ENCODE measurements at places on chromosomes 2 and 18. TPM values are rescaled to one million over a fixed set of nuclear protein-coding genes. Genes with fewer than 3 reads are reported as not detected.

GRCh38 chr2:109173311-109174171 lies 44.5 kb downstream of the SH3RF3 start:
- no peak for DNase-seq

DNA sequence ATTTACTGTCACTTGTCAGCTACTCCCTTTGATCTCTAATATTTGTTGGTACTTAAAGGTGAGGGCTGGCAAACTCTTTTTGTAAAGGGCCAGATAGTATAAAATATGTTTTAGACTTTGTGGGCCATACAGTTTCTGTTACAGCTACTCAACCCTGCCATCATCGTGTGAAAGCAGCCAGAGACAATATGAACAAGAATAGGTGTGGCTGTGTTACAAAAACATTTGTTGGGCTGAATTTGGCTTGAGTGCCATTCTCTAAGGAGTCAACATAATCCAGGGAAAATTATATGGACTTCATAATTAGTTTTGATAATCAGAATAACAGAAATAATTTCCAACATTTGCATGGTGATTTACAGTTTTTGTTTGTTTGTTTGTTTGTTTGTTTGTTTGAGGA lies 190.6 kb downstream of the LTBP1 start:
- no peak for DNase-seq

CPLX4 gene
- not detected for total RNA-seq

DNA sequence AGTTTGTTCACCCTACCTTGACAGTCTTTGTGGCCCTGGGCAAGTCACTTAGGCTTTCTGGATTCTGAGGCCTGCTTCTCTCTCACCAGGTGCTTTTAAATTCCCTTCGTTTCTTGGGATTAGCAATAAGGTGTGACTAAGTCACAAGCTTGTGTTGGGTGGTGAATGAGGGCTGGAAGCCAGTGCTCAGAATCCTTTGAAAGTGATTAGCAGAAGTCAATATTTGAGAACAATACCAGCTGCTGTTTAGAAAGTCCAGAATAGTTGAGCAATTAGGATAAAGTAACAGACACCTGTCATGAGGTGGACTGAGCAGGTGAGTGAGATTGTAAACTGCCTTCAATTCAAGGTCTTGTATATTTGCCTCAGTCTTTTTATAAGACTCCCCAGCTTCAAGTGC lies 19.3 kb upstream of the MGAT5 start:
- no peak for DNase-seq

GRCh38 chr2:238632181-238633060 lies 205.7 kb downstream of the ASB1 start:
- DNase-seq = no peak

GRCh38 chr2:74583504-74583903 lies 29.0 kb downstream of the DOK1 start:
- no peak for DNase-seq

- DNase-seq = no peak
These were observed 12.3 kb downstream of the CRIM1 start for GRCh38 chr2:36367895-36368353.

DNA sequence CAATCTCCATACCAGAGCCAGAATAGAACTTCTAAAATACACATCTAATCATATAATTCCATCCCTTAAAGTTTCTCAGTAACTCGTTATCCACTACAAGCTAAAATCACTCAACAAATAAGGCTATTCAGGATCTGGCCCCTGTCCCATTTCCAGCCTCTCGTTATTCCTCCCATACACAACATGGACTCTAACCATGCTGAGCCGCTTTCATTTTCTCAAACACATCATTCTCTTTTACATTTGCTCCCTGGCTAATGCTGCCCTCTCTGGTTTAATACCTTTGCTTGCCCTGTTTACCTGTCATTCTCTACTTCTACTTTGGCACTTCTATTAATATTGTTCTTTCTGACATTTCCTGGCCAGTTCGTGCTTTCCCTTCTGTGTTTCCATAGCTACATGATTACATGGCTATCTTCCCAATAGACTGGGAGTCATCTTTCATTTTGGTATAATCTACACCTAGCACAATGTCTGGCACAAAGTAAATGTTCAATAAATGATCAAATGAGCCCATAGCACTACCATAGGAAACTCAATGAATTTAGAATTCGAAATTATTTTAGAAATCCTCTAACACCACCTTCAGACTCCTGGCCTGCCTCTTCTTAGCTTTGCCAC lies 163.6 kb upstream of the VRK2 start:
- no peak for DNase-seq

- DNase-seq = peak; percentile 31
These were observed 216.8 kb downstream of the EIPR1 start for GRCh38 chr2:3160751-3161330.

DSC2 gene
- total RNA-seq = 17.2 TPM

DNA sequence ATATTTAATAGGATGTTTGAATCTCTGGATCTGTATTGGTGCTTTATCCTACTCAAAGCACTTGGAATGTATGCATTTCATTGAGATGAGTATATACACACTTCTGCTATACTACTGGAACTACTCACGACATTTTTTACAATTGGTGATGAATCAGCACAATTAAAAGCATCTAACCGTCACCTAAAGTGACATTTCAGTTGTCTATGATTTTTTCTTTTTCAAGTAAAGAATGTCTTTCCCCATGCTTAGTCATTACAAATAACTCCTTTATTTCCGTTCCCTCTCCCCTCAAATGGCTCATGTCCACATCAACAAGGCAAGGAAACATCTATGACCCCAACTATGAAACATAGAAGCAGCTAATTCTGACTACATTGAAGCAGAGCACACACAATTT lies 77.3 kb downstream of the CLIP4 start:
- DNase-seq = no peak

Measured in upper lobe of right lung (tissue), 1 donor.